Neuronal stem cell (in vitro differentiated cells): ENCODE measurements at places on chromosomes 16 and 17.
A peak's percentile ranks its signal among the peaks of the same experiment; 100 is the strongest.

GRCh38 chr16:2527071-2527783, 4.0 kb downstream of the CEMP1 start:
- no peak overlapping the region for H3K27ac ChIP-seq
- H3K4me3 ChIP-seq: no peak overlapping the region
- H3K4me1 ChIP-seq: peaks cover 8% of the 10 kb centered on the region
- peaks cover 17% of the 10 kb centered on the region for H3K36me3 ChIP-seq
- DNase-seq: no peak
- H3K27me3 ChIP-seq: no peaks in the 10 kb centered on the region

DNA sequence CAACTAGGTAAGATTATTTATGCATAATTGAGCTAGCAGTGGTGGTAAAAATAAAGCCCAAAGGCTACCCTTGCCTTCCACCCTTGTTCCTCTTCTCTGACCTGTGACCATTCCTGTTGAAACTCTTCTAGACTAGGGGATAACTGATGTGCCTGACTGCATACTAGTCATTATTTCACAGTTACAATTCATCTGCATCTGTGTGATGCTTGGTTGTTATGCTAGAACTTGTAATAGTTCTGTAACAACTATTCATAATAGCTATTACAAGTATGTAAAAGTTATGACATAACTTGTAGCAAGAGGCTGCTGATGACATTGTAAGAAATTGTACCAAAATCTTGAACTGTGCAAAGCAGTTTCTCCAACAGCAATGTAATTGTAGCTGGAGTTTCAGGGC, 2.4 kb upstream of the VAC14 start:
- H3K27me3 ChIP-seq: no peaks in the 10 kb centered on the region
- H3K4me3 ChIP-seq: no peak overlapping the region
- H3K27ac ChIP-seq: no peak overlapping the region

GRCh38 chr17:77716289-77716926, 242.1 kb upstream of the TNRC6C start:
- no peak overlapping the region for H3K27ac ChIP-seq
- peaks cover 3% of the 10 kb centered on the region for H3K36me3 ChIP-seq
- H3K4me1 ChIP-seq: no peaks in the 10 kb centered on the region
- H3K4me3 ChIP-seq: no peak overlapping the region
- no peaks in the 10 kb centered on the region for H3K27me3 ChIP-seq

GRCh38 chr16:1918351-1919326, at the start of gene HS3ST6:
Gene HS3ST6, minus strand, starts transcription at chr16:1918415. Its CDS starts 92 bp downstream, at chr16:1918323.
- DNase-seq: no peak
- peaks cover 46% of the 10 kb centered on the region for H3K4me1 ChIP-seq
- no peaks in the 10 kb centered on the region for H3K36me3 ChIP-seq
- peaks cover 89% of the 10 kb centered on the region for H3K27me3 ChIP-seq

GRCh38 chr17:18856570-18856915, 1.4 kb upstream of the PRPSAP2 start:
- peaks cover 17% of the 10 kb centered on the region for H3K36me3 ChIP-seq
- H3K27me3 ChIP-seq: no peaks in the 10 kb centered on the region
- peak overlapping the region; percentile 77 for H3K4me3 ChIP-seq
- peak overlapping the region; percentile 44 for H3K27ac ChIP-seq
- DNase-seq: no peak

DNA sequence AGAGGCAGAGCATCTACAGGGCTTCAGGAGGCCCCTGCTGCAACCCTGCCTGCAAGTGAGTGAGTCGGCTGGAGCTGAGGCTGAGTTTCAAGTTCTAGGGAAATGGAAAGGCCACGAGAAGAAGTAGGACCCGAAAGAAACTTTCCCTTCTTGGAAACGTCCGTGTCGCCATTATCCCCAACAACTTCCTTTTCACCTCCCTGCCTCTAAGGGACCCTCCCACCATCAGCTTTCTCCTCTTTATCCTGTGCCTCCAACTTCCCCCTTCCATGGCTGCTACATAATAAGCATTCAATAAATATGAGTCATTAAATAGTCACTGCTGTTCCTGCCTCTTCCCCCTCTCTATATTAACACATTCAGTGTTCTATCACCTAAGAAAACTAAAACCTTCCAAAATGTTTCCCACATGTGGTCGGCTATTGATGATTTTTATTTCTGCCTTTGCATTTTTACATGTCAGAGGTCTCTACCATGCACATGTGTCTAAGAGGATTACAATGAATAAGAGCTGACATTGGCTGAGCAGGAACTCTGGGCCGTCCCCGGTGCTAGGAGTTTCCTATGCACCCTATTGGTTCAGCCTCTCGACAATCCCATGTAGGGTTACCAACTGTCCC, 115.9 kb upstream of the TNRC6C start:
- H3K27me3 ChIP-seq: no peaks in the 10 kb centered on the region
- no peak for DNase-seq
- H3K4me1 ChIP-seq: peaks cover 1% of the 10 kb centered on the region
- H3K27ac ChIP-seq: no peak overlapping the region
- no peak overlapping the region for H3K4me3 ChIP-seq

DNA sequence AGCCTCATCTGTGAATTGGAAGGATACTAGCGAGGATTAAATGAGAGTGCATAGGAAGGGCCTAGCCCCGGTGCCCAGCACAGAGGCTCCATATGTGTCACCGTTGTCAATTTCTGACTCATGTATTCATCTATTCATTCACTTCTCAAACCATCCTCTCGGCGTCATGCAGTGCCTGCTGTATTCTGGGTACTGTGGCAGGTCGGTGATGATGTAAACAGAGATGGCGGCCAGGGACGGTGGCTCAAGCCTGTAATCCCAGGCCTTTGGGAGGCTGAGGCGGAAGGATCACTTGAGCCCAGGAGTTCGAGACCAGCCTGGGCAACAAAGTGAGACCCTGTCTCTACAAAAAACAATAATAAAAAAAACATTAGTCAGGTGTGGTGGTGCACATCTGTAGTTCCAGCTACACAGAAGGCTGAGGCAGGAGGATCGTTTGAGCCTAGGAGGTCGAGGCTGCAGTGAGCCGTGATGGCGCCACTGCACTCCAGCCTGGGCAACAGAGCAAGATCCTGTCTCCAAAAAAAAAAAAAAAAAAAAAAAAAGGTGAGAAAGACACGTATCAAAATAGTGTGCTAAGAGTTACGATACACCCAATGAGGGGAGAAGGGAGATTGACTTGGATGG, 4.3 kb upstream of the PPP1R1B start:
- no peaks in the 10 kb centered on the region for H3K36me3 ChIP-seq
- DNase-seq: no peak
- H3K4me1 ChIP-seq: peaks cover 9% of the 10 kb centered on the region
- H3K27ac ChIP-seq: no peak overlapping the region
- H3K4me3 ChIP-seq: no peak overlapping the region

DNA sequence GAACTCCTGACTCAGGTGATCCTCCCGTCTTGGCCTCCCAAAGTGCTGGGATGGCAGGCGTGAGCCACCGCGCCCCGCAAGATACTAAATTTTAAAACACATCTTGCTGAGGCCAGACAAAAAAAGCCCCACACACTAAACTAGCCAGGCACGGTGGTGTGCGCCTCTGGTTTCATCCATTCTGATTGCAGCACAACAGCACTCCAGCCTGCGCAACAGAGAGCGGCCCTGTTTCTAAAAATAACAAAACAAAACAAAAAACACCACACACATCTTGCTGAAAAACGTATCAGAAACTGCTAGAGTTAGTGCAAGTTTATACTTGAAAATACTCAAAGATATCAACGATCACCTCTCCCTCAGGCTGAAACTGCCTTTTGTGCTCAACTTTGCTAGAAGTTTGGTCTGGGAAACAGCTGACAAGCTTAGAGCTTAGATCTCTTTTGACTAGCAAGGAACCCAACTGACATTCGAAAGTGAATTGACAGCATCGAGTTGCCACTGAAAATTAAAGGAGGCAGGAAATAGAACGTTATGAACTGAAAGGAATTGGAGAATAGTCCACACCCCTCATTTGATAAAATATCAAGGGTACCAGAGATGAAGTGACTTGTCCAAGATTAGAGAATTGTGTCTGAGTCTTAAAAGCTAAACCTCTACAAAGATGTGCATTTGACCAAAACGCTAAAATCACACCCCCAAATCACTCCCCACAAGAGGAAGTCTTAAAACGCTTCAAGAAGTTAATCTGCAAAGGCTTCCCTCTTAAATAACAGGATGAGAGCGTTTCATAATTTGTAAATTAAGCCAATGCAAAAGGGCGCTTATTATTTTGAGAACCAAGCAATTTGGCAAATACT, 908 bp downstream of the COG4 start:
- no peak overlapping the region for H3K27ac ChIP-seq
- DNase-seq: no peak
- H3K36me3 ChIP-seq: peaks cover 10% of the 10 kb centered on the region
- H3K4me1 ChIP-seq: peaks cover 13% of the 10 kb centered on the region
- H3K4me3 ChIP-seq: peak overlapping the region; percentile 100
- H3K27me3 ChIP-seq: no peaks in the 10 kb centered on the region

GRCh38 chr17:43142153-43142552, 17.0 kb upstream of the BRCA1 start:
- no peaks in the 10 kb centered on the region for H3K27me3 ChIP-seq
- peaks cover 5% of the 10 kb centered on the region for H3K4me1 ChIP-seq
- no peak overlapping the region for H3K27ac ChIP-seq
- no peak overlapping the region for H3K4me3 ChIP-seq

GRCh38 chr17:36673068-36673467, 71.7 kb downstream of the MRM1 start:
- no peak for DNase-seq
- H3K4me3 ChIP-seq: no peak overlapping the region
- H3K27me3 ChIP-seq: peaks cover 33% of the 10 kb centered on the region
- H3K27ac ChIP-seq: peak overlapping the region; percentile 65
- H3K4me1 ChIP-seq: no peaks in the 10 kb centered on the region

GRCh38 chr17:1275962-1276736, 3.3 kb upstream of the TRARG1 start:
- no peak overlapping the region for H3K4me3 ChIP-seq
- H3K36me3 ChIP-seq: no peaks in the 10 kb centered on the region
- no peak overlapping the region for H3K27ac ChIP-seq
- no peaks in the 10 kb centered on the region for H3K27me3 ChIP-seq

DNA sequence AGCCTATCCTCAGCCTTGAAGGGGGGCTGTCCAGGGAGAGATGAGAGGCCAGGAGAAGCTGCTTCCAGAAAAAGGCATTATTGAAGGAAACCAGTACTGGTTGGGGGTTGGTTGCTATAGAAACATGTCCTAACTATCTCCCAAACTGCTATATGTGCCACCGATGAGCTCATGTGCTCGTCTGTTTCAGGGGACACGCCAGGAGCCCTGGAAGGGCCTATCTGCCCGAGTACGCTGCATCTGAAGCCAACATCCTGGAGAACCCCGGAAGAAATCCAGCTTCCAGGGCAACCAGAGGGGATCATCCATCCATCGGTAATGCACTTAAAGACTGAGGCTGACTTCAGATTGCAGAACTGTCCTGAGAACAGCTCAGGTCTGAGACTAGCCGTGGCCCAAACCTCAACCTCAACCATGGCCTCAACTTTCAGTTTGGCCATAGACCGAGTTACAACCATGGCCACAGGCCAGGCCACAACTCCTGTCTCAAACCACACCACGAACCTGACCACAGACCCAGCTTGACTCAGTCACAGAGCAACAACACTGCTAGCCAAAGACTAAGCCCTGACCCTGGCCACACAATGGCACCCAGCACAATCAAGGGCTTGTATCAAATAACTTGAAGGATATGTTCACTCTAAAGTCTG, 10.2 kb downstream of the PITPNM3 start:
- no peak for DNase-seq
- H3K27me3 ChIP-seq: no peaks in the 10 kb centered on the region
- H3K36me3 ChIP-seq: no peaks in the 10 kb centered on the region
- H3K27ac ChIP-seq: no peak overlapping the region

GRCh38 chr17:1800712-1801111, 29.0 kb downstream of the SMYD4 start:
- no peak overlapping the region for H3K27ac ChIP-seq
- no peaks in the 10 kb centered on the region for H3K4me1 ChIP-seq
- H3K36me3 ChIP-seq: peaks cover 77% of the 10 kb centered on the region
- H3K27me3 ChIP-seq: no peaks in the 10 kb centered on the region
- DNase-seq: no peak
- H3K4me3 ChIP-seq: no peak overlapping the region

GRCh38 chr16:963913-964312, 6.9 kb downstream of the LMF1 start:
- H3K27ac ChIP-seq: no peak overlapping the region
- no peak overlapping the region for H3K4me3 ChIP-seq
- no peaks in the 10 kb centered on the region for H3K27me3 ChIP-seq
- DNase-seq: no peak

DNA sequence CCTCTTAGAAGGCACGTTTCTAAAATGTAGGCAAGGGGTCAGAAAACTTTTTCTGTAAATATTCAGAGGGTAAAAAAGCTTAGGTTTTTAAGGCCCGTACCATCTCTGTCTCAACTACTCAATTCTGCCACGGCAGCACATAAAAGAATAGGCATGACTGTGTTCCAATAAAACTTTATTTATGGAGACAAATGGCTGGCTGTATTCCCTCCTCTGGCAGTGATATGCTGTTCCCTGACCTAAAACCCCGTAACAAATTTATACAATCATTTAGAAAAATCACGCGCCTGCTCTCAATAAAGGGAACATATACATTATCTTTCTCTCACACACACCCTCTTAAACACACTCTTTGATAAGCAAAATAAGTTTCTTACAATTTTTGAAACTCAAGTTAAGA, 138.7 kb downstream of the ZFHX3 start:
- H3K36me3 ChIP-seq: peaks cover 33% of the 10 kb centered on the region
- DNase-seq: no peak
- no peak overlapping the region for H3K4me3 ChIP-seq
- peaks cover 13% of the 10 kb centered on the region for H3K4me1 ChIP-seq
- H3K27me3 ChIP-seq: no peaks in the 10 kb centered on the region
- no peak overlapping the region for H3K27ac ChIP-seq

GRCh38 chr16:70735141-70735979, 49.5 kb upstream of the MTSS2 start:
- H3K4me3 ChIP-seq: no peak overlapping the region
- H3K4me1 ChIP-seq: peaks cover 21% of the 10 kb centered on the region
- DNase-seq: no peak
- no peak overlapping the region for H3K27ac ChIP-seq
- no peaks in the 10 kb centered on the region for H3K36me3 ChIP-seq

- H3K27ac ChIP-seq: no peak overlapping the region
- H3K36me3 ChIP-seq: no peaks in the 10 kb centered on the region
- H3K27me3 ChIP-seq: no peaks in the 10 kb centered on the region
- H3K4me3 ChIP-seq: no peak overlapping the region
Observed at GRCh38 chr16:65919145-65919985, 447.1 kb upstream of the CDH5 start.

- H3K4me3 ChIP-seq: no peak overlapping the region
- no peaks in the 10 kb centered on the region for H3K27me3 ChIP-seq
- peaks cover 35% of the 10 kb centered on the region for H3K4me1 ChIP-seq
- peaks cover 60% of the 10 kb centered on the region for H3K36me3 ChIP-seq
Observed at GRCh38 chr17:50365649-50366393, 7.2 kb downstream of the MRPL27 start.
